Naive thymus-derived CD8-positive, alpha-beta T cell (primary cell): ENCODE measurements at places on chromosomes 4 and X. TPM values are rescaled to one million over a fixed set of nuclear protein-coding genes. Genes with fewer than 3 reads are reported as not detected.

Gene HEPH
- total RNA-seq = not detected

Gene GPR50
- total RNA-seq = not detected

Gene ERCC6L
- total RNA-seq = 0.26 TPM

Gene SPANXN5
- total RNA-seq = not detected

Gene DIPK2B
- total RNA-seq = not detected

DNA sequence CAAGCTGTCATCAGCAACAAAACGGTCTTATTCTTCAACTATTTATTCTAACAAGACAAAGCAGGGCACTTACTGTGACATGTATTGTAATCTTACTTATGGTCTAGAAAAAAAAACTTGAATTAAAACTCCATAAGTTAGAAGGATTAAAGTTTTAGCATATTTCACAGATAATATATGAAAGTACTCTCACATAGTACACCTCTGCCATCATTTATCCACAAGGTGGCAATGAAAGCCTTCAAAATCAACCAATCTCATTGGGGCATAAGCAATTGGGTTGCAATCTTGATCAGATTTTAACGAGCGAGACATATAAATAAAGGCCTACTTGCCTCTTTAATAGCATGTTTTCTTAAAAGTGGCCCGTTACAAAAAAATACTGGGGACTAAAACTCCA, 1382.9 kb downstream of the FAM133A start:
- H3K27me3 ChIP-seq = no peaks in the 10 kb centered on the region
- no peak overlapping the region for H3K27ac ChIP-seq
- no peaks in the 10 kb centered on the region for H3K4me1 ChIP-seq
- DNase-seq = no peak
- H3K36me3 ChIP-seq = no peaks in the 10 kb centered on the region

- H3K4me3 ChIP-seq = peak overlapping the region; percentile 86
- no peaks in the 10 kb centered on the region for H3K27me3 ChIP-seq
- H3K4me1 ChIP-seq = peaks cover 14% of the 10 kb centered on the region
- peak overlapping the region; percentile 97 for H3K27ac ChIP-seq
These were observed 977 bp downstream of the MAGEE1 start for GRCh38 chrX:76428243-76429130.

DNA sequence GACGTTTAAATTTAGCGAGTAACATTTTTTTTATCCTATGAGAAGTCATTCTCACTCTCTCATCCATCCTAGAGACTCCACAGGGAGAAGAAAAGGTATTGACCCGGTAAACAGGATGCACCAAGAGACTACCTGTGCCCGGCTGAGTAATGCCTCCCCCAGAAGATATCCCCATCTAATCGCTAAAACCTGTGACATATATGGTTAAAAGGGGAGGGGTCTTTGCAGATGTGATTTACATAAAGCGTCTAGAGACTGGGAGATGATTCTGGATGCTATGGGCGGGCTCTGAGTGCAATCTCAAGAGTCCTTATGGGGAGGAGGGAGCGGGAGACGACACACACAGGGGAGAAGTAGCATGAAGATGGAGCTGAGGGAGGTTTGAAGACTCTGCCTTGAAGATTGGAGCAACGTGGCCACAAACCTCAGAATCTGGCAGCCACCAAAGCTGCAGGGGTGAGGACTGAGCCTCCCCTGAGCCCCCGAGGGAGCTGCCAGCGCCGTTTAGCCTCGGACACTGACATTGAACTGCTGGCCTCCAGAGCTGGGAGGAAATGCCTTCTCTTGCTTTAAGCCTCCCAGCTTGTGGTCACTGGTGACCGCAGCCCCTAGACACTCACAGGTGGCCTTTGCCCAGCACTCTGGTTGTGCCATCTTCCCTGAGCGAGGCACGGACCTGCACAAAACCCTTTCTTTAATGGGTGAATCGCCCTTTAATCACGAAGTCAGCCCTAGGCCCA, 11.2 kb downstream of the ABLIM2 start:
- peaks cover 9% of the 10 kb centered on the region for H3K27me3 ChIP-seq
- H3K36me3 ChIP-seq = no peaks in the 10 kb centered on the region

DNA sequence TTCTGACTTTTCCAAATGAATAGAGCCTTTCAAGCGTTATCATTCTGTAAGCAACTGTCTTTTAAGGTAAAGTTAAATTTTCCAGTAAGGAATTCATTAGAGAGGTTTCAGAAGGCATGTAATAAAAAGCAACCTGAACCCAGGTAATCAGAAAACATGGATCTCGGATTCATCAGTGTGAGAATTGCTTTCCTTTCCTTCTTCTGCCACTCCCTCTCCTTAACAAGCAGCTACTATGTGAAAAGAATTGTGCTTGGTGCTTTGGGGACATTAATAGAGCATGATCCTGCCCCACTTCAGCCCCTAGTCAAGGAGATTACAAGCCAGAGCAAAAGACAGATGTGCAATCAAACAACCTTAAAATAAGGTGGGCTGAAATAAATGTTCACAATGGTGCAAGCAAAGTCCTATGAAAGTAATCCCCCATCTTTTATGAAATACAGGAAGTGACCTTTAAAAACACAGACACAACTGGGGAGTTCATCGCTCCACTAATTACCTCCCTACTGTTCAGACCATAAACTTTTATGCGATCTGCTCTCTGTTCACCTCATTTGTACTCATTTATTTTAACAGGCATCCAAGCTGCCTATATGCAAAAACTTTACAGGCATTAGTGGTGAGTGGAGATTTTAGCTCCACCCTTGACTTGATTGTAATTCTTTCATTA, 122.9 kb upstream of the RASGEF1B start:
- no peaks in the 10 kb centered on the region for H3K27me3 ChIP-seq

- H3K27ac ChIP-seq = no peak overlapping the region
- peaks cover 2% of the 10 kb centered on the region for H3K27me3 ChIP-seq
- no peak for DNase-seq
- H3K4me3 ChIP-seq = no peak overlapping the region
- H3K36me3 ChIP-seq = no peaks in the 10 kb centered on the region
These were observed 64.9 kb upstream of the SOD3 start for GRCh38 chr4:24730256-24731001.

GRCh38 chrX:129115104-129115503, 408.2 kb downstream of the SMARCA1 start:
- H3K27me3 ChIP-seq = no peaks in the 10 kb centered on the region
- no peak for DNase-seq
- H3K27ac ChIP-seq = no peak overlapping the region
- H3K4me1 ChIP-seq = no peaks in the 10 kb centered on the region

DNA sequence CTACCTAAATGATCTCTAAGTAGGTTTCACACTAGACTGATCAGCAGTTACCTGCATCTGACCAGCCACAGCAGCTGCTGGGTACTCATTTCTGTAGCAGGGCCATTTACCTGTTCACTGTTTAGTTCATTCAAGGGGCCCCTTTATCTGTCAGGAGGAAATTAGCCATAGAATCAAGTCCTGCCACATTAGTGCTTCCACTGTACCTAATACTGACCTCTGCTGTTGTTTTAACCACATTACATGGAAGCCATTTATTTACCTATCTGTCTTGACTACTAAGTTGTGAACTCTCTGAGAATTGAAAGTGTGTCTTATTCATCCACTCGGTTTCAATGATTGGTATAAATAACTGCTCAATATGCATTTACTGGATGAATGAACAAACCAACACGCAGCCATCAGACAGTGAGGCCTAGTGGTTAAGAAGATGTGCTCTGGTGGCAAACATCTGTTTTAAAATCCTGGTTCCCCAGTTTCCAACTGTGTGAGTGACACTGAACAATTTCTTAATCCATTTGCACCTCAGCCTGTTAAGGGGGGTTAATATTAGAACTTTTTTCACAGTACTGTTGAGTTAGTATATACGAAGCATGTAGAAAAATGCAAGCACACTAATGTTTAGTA, 30.0 kb upstream of the ANXA5 start:
- H3K4me1 ChIP-seq = no peaks in the 10 kb centered on the region
- no peak for DNase-seq
- no peaks in the 10 kb centered on the region for H3K36me3 ChIP-seq
- no peaks in the 10 kb centered on the region for H3K27me3 ChIP-seq
- no peak overlapping the region for H3K27ac ChIP-seq
- no peak overlapping the region for H3K4me3 ChIP-seq

DNA sequence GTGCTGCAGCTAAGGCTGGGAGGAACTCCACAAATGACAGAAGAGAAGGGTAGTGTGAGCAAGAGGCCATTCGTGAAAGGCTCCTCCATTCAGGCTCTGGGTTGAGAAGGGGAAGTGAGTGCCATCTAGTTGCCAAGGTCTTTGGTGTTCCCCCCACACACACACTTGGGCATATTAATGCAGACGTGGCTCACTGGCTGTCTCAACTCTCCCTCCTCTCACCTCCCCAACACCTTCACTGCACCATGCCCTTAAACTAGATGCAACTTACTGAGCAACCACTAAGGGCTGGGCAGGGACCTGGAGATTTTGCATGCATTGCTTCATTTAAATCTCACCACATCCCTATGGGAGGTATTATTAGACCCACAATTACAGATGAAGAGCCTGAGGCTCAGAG, 8.7 kb downstream of the CLRN2 start:
- no peak overlapping the region for H3K4me3 ChIP-seq
- no peaks in the 10 kb centered on the region for H3K36me3 ChIP-seq
- peaks cover 47% of the 10 kb centered on the region for H3K27me3 ChIP-seq
- no peak for DNase-seq

GRCh38 chrX:47628982-47629381, 748 bp downstream of the CFP start:
- no peaks in the 10 kb centered on the region for H3K36me3 ChIP-seq
- H3K4me3 ChIP-seq = peak overlapping the region; percentile 79
- DNase-seq = no peak
- H3K27ac ChIP-seq = peak overlapping the region; percentile 29
- H3K4me1 ChIP-seq = peaks cover 30% of the 10 kb centered on the region
- no peaks in the 10 kb centered on the region for H3K27me3 ChIP-seq

- H3K27ac ChIP-seq = peak overlapping the region; percentile 70
- peaks cover 51% of the 10 kb centered on the region for H3K36me3 ChIP-seq
- no peaks in the 10 kb centered on the region for H3K27me3 ChIP-seq
- DNase-seq = no peak
- H3K4me3 ChIP-seq = peak overlapping the region; percentile 31
These were observed 15.1 kb downstream of the TRAPPC2 start for GRCh38 chrX:13719192-13719856.

DNA sequence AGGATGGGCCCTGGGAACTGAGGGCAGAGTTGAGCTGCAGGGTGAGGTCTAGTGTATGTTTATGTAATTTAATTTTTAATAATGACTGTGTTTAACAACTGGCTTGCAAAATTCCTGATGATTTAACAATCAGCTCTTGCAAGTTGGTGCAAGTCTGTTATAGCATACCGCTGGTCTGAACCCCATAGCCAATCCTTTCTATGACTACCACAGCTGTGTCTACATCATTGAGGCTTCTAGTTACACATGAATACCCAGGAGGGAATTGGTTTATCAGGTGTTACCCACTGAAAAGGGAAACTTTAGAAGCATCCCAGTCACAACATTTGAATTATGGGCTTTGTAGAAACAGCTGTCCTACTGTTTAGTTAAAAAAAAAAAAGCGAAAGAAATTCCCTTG, 38.3 kb downstream of the SUPT20HL1 start:
- no peak for DNase-seq
- no peaks in the 10 kb centered on the region for H3K4me1 ChIP-seq
- no peak overlapping the region for H3K27ac ChIP-seq

GRCh38 chr4:1502501-1502886, 96.3 kb upstream of the NKX1-1 start:
- H3K27me3 ChIP-seq = peaks cover 4% of the 10 kb centered on the region
- no peak overlapping the region for H3K4me3 ChIP-seq
- no peaks in the 10 kb centered on the region for H3K4me1 ChIP-seq
- no peak for DNase-seq
- H3K36me3 ChIP-seq = no peaks in the 10 kb centered on the region
- no peak overlapping the region for H3K27ac ChIP-seq

GRCh38 chr4:176833400-176834175, 40.9 kb upstream of the VEGFC start:
- no peak for DNase-seq
- H3K4me3 ChIP-seq = no peak overlapping the region
- no peaks in the 10 kb centered on the region for H3K27me3 ChIP-seq
- no peaks in the 10 kb centered on the region for H3K4me1 ChIP-seq

GRCh38 chr4:182449186-182449929, 206.2 kb downstream of the TENM3 start:
- peak overlapping the region; percentile 79 for H3K4me3 ChIP-seq
- H3K36me3 ChIP-seq = peaks cover 3% of the 10 kb centered on the region
- no peak for DNase-seq
- H3K4me1 ChIP-seq = peaks cover 3% of the 10 kb centered on the region

DNA sequence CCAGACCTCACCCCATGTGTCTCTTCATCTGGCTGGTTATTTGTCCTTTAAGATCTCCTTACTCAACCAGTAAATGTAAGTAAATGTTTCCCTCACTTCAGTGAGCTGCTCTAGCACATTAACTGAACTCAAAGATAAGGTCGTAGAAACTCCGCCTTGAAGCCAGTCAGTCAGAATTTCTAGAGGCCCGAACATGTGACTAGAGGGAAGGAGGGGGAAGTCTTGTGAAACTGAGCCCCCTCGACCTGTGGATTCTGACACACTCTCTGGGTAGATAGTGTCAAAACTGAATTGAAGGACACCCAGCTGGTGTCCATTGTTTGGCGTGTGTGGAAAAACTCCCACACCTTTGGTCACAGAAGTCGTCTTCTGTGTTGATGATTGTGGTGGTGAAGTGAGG, 933.9 kb downstream of the ADGRL3 start:
- H3K4me3 ChIP-seq = no peak overlapping the region
- H3K27me3 ChIP-seq = no peaks in the 10 kb centered on the region
- no peak for DNase-seq
- H3K4me1 ChIP-seq = no peaks in the 10 kb centered on the region
- H3K27ac ChIP-seq = no peak overlapping the region

- H3K27me3 ChIP-seq = peaks cover 4% of the 10 kb centered on the region
- no peaks in the 10 kb centered on the region for H3K36me3 ChIP-seq
- H3K4me3 ChIP-seq = no peak overlapping the region
- DNase-seq = no peak
These were observed 4.3 kb downstream of the NR0B1 start for GRCh38 chrX:30304866-30305265.

DNA sequence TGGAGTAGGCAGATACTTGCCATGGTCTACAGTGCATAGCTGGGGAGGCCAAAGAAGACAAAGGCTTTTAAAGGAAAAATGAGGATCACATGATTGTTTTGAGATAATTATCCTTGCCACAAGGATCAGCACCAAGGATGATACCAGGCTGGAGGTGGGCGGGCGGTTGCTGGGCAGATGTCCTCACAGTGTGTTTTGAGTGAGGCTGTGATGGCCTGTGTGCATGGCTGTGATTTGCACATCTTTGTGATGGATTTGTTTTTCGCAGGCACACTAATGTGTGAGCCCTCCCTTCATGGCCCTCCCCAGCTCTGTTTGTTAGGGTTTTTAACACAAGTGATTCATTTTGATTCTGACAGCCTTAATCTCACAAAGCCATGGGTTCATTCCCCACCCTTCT, 46.8 kb downstream of the RGS12 start:
- H3K27me3 ChIP-seq = peaks cover 2% of the 10 kb centered on the region
- no peak overlapping the region for H3K4me3 ChIP-seq
- H3K27ac ChIP-seq = peak overlapping the region; percentile 72
- no peaks in the 10 kb centered on the region for H3K36me3 ChIP-seq

DNA sequence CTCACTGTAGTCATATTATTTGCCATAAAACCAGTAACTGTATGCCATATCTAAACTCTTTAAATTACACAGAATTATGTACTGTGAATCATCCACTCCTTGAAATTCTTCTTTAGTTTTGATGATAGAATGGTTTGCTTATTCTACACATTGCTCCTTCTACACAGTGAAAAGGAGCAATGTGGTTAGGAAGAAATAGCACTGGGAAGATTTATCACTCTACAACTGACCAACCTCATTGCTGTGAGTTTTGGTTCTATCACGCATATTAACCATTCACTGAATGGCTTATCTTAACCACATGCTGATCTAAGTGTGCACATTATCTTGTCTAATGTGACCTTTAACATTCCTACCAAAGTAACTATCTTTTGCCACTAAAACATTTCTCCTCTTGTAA, 415.7 kb upstream of the NDST4 start:
- H3K27ac ChIP-seq = no peak overlapping the region
- DNase-seq = no peak
- H3K27me3 ChIP-seq = no peaks in the 10 kb centered on the region
- no peaks in the 10 kb centered on the region for H3K4me1 ChIP-seq
